ENCODE measurements at places on chromosomes 16 and 17.

GRCh38 chr16:30697264-30698138, 1.5 kb upstream of the SRCAP start:
- no peak for DNase-seq

DNA sequence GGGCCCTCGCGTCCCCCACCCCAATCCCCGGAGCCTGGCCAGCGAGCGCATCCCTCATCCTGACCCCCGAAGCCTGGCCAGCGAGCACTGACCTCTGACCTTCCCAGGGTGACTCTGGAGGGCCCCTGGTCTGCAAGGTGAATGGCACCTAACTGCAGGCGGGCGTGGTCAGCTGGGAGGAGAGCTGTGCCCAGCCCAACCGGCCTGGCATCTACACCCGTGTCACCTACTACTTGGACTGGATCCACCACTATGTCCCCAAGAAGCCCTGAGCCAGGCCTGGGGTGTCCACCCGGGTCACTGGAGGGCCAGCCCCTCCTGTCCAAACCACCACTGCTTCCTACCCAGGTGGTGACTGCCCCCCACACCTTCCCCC, 2.3 kb downstream of the TPSD1 start:
- no peak for DNase-seq

DNA sequence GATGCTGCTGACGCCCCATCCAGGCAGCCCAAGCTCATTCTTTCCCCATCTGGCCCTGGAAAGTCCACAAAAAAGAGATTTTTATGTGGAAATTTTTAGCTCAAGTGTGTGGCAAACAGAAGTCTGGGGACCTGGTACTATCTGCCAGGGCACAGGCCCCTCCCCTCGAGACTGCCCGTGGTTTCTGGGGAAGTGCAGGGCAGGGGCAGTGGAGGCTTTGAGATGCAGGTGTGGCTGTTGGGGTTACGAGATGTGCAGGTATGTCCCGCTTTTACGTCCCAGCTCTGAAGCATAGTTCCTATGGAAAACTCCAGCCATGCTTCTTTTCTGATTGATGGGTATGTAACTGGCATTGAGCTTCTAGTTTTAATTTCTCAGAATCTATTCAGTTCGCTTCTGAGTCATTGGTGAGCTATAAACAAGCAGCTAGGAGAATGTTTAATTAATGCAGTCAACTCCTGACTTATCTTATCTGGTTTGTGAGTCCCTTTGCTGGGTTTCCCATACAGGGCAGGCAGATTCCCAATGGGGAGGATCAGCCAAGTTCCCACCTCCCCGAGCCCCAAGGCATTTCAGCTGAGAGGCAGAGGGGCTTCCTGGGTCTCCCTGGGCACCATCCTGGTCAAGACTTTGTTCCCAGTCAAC, 16.2 kb downstream of the TBX4 start:
- DNase-seq, result no peak

DNA sequence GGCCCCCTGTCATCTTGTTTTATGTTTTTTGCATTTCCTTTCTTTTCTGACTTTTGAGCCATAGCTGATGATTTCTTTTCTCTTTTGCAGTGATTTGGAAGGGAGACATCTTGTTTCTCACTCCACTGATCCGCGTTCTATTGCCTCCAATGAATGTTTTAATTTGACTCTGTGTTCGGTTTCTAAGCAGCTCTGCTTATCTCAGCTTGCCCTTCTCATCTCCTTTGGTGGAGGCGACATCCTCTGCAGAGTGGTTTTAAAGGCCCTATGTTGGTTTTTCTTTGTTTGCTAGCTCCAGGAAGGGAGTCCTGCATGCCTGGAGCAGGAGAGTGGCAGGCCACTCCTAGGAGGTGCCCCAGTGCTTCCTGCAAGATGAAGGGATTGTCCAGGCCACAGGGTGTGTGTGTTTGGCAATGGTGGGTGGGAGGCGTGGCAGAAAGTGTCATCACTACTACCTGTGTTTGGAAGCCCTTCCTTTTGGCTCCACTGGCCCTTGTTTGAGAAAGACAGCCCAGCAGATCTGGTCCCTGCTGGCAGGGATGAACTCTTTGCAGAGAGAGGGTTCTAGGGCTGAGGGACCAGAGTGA, 13.6 kb downstream of the SMPD3 start:
- DNase-seq, result no peak

GRCh38 chr16:12971241-12971640, 69.8 kb downstream of the SHISA9 start:
- DNase-seq, result no peak

GRCh38 chr17:49687878-49688491, 10.1 kb upstream of the SPOP start:
- no peak for DNase-seq

DNA sequence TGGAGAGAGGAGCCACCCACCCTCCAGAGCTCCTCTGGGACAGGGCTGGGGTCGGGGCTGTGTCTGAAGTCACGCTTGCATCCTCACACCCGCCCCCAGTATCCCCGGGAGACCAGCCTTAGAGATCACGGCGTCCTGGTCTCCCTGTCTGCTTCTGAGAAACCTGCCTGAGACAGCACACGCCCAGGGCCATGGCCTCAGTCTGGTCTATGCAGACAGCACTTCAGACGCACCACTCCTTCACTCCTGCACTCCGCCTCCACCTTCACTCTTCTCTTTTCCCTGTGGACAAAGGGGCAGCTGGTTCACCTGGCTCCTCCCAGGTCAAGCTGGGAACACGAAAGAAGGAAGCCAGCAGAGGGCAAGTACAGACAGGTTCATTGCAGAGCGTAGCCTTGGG, 248.0 kb upstream of the GSE1 start:
- no peak for DNase-seq

- DNase-seq, result no peak
These were observed 9.5 kb downstream of the NLRC5 start for GRCh38 chr16:56998861-56999260.

- no peak for DNase-seq
These were observed 285.3 kb upstream of the IRX5 start for GRCh38 chr16:54645345-54645744.

DNA sequence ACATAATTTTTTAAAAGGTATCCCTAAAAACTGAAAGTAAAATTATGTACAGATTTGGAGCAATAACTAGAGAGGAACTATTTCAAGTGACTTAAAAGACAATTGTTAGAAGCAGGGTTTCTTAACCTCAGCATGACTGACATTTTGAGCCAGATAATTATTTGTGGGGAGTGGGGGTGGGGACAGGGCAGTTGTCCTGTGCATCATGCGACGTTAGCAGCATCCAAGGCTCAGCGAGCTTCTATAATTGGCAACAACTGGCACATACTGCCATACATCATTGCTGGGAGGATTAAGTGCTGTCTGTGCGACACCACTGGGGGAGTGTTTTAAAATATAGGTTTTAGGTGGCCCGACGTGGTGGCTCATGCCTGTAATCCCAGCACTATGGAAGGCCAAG, 27.1 kb downstream of the GABARAPL2 start:
- DNase-seq, result no peak

DNA sequence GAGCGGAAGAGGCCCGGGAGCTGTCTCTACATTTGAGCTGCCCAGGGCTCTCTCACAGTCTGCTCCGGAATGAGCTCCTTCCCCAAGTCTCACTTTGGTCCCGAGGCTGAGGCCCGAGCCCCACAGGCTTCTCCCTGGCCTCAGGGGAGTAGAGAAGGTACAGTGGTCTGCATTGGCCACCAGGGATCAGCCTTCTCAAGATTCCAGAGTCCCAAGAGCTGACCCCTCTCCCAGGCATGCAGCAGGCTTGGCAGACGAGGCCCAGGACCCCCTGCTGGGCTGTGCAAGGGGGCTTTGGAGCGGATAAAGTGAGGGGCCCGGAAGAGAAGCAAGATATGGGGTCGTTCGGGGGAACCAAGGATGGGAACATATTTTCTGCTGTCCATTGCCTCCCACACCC, 3.1 kb downstream of the PRSS27 start:
- DNase-seq, result no peak

DNA sequence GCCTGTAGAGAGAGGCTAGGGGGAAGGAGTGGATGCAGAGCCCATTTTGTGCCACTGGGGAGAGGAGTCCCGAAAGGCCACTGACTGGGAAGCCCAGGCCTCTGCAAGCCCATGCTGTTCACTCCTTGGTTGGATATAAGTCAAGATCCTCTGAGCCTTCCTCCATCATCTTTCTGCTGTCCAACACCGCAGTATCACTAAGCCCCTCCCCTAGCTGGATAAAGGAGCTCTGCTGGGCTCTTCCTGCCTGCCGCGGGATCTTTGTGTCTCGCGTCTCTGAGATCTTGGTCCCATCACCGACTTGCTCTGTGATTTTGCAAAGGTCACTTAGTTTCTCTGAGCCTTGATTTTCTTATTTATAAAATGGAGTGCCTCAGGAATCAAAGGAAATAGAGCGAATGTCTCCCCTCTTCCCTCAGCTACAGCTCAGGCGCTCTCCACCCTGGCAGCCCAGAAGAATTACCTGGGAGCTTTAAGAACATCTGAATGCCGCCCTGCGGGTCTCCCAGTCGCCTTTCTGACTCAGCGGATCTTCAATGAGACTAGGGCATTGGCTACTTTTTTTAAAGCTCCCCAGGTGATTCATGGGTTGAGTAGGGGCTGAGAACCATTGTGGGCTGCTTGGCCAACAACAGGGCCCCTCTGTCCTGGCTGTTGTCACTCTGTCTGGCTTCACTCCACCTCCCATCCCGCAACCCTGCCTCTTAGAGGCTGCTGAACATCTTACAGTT, 25.2 kb upstream of the TMEM220 start:
- DNase-seq, result no peak

DNA sequence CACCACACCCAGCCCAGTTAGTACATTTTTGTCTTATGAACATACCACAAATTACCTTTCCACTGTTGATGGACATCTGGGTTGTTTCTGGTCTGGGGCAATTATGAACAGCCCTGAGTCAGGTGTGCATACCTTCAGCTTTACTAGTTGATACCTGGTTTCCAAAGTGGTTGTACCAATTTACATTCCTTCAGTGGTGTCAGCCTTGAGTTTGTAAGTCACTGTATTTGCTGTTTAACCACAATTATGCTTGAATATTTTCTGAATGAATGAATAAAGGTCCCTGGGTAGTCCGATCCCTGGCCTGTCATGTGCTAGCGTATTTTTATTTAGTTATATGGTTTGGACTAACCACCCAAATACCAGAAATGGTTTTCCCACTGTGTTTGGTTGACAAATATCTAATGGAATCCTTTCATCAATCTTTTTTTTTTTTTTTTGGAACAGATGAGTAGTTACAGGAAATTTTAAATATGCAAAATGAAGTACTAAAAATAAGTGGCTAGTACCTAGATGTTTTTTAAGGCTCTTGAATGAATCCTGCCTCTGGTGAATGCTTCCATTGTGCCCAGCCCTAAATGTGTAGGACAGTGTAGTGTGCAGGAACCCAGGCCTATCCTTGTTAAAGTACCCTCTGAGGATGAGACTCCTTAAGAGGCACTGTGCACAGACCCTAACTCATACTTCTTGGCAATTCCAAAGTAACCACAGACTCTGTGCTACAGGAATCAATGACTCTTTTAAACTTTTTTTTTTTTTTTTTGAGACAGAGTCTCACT, 3.7 kb downstream of the DUSP14 start:
- no peak for DNase-seq

DNA sequence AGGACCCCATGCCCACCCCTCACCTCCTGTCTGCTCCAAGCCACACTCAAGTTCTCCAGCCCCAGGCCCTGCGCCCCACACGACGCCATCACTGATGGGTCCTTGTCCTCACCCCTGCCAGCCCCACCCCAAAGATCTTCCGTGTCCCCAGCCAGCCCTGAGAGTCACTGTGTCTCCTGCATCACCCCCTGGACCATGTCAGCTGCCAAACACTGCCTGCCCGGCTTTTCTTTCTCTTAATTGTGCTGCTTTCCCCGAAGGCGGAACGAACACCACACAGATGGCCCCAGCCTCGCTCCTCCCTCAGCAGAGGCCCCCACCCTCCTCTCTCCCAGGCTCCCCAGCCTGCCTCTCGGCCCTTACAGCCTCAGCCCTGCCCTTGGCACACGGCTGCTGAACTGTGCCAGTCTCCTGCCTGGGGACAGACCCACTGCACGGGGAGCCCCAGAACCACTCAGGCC, 4.8 kb upstream of the GAA start:
- DNase-seq, result no peak

DNA sequence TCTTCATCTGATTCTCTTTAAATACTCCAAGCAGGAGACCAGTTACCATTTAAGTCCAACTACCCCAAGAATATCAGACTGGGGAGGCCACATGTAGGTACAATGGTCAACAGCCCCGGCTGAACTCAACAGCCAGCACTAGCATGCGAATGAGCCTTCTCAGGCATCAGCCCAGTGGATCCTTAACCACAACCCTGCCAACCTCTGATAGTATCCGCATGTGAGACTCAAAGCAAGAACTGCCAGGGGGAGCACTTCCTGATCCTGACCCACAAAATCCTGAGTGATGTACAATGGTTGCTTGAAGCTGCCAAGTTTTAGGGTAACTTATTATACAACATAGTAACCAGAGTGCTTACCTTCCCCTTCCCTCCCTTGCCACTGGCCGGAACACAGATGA, 4.0 kb downstream of the PYY start:
- no peak for DNase-seq

- DNase-seq, result no peak
These were observed 21.0 kb downstream of the SLC7A6OS start for GRCh38 chr16:68289621-68290329.

GRCh38 chr16:51637770-51638094, 486.7 kb upstream of the SALL1 start:
- no peak for DNase-seq

GRCh38 chr17:3035968-3036280, 27.5 kb downstream of the OR1D5 start:
- no peak for DNase-seq

DNA sequence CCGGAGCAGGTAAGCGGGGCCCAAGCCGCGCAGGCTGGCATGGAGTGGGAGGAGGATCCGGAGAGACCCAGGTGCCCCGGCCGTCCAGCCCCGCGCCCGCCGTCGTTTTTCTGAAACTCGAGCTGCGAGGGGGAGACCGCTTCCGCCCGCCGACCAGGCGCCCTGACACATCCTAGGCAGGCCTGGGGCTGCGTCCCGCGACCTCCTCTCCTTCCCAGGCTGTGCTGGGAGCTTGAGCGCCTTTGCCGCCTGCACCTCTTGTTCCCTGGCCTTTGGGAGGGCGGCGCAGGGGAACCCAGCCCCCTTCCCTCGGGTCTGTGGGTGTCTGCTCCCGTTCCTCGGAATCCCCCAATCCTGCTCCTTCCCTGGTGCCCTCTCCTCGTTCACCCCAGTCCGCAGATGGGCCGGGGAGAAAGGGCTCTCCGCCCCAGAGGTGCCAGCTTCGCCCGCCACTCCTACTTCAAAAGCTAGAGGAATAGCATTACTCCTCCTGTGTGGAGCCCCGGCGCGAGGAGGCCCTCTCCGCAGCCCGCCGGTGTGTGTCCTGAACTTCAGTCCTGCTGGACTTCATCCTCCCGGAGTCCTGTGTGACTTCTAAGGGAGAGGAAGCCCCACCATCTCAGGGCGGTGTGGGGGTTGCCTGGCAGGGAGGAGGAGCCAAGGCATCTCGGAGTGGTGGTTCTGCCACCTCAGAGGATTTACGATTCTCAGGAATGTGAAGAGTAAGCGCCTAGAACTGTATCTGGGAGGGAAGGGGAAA, 1.0 kb downstream of the NHERF1 start:
- peak; percentile 32 for DNase-seq

DNA sequence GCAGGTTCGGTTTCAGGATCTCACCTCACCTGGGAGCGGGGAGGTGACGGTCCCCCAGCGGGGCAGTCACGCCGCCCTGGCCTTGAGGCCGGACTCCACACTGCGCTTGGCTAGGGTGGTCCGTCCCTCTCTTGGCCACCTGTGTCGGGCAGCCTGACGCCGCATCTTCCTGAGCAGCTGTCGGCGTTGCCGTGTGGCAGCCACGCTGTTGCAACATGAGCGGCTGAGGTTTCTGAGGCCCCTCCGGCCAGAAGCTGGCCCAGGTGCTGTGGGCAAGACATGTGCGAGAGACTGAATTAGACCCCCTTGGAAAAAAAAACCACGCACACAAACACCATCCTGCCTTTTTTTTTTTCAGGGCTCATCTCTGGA, 49.2 kb downstream of the IRF8 start:
- no peak for DNase-seq
